CD4-positive, alpha-beta T cell treated with Interleukin-15 for 1 hour (primary cell): ENCODE measurements at places on chromosomes 6 and 20.

GRCh38 chr6:81772741-81773140 lies 20.3 kb upstream of the TENT5A start:
- no peak for DNase-seq

DNA sequence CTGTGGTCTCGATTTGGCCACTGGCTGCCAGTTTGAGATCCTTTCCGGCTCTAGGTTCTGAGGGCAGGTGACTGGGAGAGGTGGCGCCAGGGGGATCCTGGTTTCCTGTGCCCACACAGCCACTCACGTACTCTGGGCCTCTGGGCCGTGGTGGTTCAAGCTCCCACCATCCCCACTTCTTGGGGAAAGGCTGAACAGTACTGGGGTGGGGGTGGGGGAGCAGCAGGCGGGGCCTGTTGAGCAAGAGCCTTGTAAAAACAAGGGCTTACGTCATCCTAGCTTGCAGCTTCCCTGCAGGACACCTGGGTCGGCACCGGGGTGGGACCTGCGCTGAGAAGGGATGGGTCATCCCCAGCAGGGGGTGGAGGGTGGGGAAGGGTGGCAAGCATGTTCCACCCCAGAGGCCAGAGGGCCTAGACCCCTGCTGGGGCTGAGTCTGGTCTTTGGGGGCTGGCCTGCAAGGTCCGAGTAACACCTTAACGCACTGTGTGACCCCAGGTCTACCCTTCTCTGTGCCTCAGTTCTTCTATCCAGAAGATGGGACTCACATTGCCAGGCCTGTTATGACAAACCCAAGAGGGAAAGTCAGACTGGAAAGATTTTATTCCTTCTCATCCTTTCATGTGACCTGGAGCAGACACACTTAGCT lies 3.1 kb upstream of the CEBPB start:
- no peak for DNase-seq

GRCh38 chr20:43781215-43781614 lies 54.4 kb upstream of the GTSF1L start:
- DNase-seq = no peak

- DNase-seq = no peak
Observed at GRCh38 chr20:19327401-19327800, 115.0 kb downstream of the SLC24A3 start.

DNA sequence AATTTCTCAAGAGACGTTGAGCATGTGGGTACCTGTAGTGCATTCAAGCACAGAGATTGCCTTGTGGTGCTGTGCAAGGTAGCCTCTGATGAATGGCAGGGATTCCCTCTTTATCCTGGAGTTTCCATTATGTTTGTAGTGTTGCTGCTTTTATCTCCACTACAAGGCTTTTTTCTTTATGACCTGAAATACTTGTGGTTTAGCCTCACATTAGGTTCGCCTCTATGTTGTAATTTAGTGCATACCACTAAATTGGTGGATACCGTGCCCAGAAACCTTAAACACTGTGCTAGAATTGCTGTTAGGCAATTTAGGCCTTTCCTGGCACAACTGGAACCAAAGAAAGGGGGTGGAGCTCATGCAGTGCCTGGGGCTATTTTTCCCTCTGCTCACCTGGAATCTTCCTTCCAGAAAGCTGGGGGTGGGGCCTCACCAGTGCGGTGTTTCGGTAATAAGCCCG lies 76.8 kb downstream of the NCOA7 start:
- DNase-seq = no peak

- no peak for DNase-seq
Observed at GRCh38 chr20:6612606-6612923, 154.9 kb upstream of the BMP2 start.

DNA sequence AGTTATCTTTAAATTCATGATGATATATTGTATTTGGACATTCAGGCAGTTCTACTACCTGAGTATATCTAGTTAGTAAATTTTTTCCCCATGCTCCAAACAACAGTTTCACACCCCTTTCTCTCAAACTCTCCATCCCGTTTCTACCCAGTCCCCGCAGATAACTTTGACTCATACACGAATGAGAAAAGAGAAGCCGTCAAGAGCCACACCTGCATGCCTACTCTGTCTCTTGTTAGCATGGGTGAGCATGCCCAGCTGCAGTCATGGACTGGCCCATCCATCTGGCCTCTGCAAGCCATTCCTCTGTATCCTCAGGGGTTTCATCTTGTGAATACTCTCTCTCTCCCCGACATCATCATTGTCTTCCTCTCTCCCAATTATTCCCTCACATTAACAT lies 41.5 kb downstream of the MYB start:
- DNase-seq = no peak

DNA sequence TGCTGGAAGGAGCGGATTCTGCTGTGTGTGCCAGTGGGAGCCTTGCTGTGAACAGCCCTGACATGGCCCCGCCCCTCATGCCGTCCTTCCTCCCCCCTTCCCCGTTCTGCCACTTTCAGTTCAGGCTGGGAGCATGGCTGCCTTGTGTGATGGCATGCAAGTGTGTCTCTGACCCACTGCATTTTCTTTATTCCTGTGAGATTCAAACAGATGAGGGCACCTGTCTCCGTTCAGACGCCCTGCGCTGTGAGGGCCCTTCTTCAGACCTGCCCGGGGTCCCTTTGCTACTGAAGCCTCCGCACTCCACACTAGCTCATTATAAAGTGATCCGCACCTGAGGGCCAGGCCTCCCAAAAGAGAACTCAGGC lies 88.3 kb downstream of the TAF4 start:
- DNase-seq = no peak

DNA sequence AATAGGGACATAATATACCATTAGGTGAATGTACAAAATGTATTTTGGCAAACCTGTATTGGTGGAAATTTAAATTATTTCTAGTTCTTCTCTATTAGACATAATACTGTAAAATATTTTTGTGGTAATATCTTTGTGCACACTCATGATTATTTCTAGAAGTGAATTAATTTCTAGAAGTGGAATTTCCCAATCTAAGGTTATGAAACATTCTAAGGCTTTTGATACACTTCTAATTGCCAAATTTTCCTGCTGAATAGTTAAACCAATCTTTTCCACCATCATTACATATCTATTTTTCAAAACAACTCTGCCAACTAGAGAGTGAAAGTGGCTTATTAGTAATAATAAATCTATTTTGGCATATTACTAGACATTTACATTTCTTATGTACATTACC lies 1.8 kb upstream of the CCND3 start:
- no peak for DNase-seq

- no peak for DNase-seq
Observed at GRCh38 chr20:13101276-13101675, 92.5 kb downstream of the SPTLC3 start.

- DNase-seq = no peak
Observed at GRCh38 chr6:121274666-121275295, 59.5 kb downstream of the TBC1D32 start.

DNA sequence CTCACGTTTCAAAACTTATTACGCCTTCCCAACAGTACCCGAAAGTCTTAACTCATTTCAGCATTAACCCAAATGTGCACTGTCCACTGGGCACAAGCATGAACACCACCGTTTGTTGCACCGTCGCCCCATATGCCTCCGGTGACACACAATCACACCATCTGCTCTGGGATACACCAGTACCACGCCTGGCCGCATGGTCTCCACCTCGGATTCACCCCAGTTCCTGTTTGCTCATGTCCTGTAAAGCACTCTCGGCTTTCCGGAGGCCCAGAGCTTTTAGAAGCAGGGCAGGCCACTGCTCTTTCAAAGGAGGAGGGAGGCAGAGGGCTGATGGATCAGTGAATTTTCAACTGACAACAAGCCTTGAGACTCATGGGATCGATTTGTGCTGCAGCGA lies 1570.0 kb upstream of the DEFB115 start:
- no peak for DNase-seq

DNA sequence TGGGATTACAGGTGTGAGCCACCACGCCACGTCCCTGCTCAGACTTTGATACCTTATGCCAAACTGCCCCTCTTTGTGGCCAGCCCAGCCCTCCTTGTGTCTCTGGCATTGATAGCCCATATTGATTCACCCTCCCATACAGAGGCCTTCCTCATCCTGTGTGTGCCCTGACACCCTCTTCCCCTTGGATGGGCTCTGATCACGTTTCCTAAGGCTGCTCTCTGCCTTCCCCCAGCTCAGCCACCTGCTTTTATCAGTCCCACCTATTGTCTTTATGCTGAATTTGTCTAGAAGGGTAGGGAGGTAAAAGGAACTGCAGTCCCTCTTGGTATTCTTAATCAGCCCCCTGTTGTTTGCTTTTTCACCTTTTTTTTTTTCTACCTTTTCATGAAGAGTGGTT lies 95.9 kb downstream of the CDKAL1 start:
- no peak for DNase-seq

GRCh38 chr20:37711001-37711400 lies 17.2 kb downstream of the CTNNBL1 start:
- DNase-seq = no peak

DNA sequence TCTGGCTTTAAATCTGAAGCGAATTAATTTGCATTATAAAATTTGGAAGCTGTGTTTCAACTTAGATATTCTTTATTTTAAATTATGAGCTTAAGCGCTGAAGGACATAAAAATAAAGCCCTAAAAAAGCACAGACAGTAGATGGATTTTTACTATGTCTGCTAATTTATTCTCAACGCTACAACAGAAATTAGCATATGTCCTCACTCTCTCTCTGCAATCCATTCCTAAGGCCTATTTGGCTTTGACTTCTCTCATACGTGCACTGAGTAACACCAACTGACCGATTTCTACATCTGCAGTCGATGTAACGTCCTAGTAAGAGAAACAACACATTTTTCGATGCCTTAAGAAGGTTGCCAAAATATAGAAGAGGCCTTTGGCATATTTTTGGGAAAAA lies 23.7 kb downstream of the HEBP2 start:
- DNase-seq = no peak

DNA sequence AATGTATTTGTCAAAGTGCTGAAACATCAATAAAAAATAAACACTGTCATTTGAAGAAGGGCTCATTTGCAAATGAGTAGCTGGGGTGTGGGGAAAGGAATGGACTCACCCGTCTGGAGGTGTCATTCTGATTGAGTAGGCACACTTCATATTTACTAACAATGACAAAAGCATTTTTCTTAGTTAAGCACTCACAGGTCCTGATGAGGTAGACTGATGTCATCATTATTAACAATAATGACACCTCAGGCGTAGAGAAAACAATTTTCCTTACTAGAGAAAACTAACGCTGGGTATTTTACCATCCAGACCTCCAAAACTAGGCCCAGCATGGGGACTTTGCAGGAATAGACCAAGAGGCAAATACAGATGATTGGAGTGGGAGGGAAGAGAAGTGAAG lies 76.0 kb downstream of the UNC5CL start:
- DNase-seq = no peak
